ENCODE measurements at places on chromosomes 13 and 19. TPM values are rescaled to one million over a fixed set of nuclear protein-coding genes. Genes with fewer than 3 reads are reported as not detected.
A peak's percentile ranks its signal among the peaks of the same experiment; 100 is the strongest.

- DNase-seq, result no peak
These were observed 5.3 kb downstream of the NCAN start for GRCh38 chr19:19217099-19217498.

DNA sequence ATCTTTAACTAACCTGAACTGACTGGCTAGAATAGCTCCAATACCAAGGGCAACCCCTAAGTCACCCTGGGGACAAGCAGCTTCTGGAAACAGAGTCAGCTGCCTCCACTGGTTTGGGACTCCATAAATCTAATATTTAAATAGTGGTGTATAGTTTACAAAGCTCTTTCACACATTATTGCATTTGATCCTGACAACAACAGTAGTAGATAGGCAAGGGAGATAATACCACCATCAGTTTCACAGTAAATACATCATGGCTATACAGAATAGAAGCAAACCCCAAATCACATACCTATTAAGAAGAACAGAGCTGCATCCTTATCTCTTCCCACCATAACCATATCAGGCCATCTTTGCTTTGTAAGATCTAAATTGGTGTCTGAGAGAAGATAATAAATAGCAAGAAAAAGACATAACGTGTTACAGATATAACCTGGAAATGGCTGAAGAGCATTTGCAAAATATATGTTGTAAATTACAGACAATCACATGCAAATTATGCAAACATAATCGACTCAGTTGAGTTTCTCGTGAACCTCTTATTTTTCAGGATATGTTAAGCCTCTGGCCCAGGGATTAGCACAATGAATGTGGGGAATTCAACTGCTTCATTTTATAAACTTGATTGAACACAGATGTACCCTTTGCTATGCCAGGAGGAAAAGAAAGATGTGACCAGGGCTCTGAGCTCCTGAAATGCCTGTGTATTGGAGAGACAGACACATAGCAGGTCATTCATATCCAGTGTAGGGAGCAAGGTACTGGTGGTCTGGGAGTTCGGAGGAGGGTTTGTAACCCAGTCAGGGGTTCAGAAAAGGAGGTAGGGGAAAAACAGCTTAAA, 142.5 kb downstream of the SLC7A1 start:
- no peak for DNase-seq

GRCh38 chr19:39270036-39270871, 2.1 kb downstream of the IFNL2 start:
- no peak for DNase-seq

DNA sequence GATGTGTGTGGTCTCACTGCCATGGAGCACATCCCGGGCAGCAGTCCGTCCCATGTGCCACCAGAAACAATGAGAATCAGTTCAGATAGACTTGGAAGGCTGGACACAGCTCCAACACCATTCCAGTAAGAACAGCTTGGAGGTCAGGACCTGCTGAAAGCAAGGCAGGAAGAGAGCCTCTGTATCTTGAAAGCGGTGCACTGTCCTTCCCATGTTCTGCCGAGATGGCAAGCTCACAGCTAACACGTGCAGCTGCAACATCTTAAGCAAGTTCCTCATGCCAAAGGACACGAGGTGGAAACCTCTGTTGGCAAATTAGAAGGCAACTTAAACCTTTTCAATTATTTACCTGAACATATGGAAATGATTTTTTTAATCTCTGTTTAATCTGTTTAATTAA, 175.4 kb downstream of the DLEU7 start:
- DNase-seq, result no peak

DNA sequence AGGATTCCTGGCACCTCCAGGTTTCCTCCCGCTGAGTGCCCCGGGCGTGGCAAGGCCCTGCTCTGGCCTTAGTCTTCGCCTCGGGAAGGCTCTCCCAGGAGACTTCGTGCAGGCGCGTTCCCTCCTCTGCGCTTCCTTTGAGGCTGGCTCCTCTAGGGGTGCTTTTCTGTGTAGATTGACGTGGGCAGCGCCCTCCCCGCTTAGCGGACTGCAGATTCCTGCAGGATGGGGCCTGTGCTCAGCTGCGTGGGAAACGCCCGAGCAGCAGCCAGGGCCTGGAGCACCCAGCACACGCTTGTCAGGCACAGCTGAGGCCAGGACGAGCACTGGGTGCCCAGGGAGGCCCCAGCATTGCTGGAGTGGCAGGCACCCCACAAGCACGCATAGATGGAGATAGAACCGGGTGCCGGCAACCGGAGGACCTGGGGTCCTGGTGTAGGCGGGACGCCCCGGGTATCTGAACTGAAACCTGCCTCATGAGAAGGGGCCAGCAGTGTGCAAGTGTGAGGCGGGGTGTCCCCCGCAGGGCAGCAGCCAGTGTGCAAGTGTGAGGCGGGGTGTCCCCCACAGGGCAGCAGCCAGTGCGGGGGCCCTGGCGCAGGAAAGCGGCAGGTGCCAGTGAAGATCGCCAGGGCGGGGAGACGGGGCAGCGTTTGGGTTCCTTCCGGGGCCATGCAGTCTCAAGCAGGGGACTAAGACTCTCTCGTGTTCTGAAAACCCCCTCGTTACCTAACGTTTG, 3.4 kb downstream of the NDUFS7 start:
- DNase-seq, result no peak

DNA sequence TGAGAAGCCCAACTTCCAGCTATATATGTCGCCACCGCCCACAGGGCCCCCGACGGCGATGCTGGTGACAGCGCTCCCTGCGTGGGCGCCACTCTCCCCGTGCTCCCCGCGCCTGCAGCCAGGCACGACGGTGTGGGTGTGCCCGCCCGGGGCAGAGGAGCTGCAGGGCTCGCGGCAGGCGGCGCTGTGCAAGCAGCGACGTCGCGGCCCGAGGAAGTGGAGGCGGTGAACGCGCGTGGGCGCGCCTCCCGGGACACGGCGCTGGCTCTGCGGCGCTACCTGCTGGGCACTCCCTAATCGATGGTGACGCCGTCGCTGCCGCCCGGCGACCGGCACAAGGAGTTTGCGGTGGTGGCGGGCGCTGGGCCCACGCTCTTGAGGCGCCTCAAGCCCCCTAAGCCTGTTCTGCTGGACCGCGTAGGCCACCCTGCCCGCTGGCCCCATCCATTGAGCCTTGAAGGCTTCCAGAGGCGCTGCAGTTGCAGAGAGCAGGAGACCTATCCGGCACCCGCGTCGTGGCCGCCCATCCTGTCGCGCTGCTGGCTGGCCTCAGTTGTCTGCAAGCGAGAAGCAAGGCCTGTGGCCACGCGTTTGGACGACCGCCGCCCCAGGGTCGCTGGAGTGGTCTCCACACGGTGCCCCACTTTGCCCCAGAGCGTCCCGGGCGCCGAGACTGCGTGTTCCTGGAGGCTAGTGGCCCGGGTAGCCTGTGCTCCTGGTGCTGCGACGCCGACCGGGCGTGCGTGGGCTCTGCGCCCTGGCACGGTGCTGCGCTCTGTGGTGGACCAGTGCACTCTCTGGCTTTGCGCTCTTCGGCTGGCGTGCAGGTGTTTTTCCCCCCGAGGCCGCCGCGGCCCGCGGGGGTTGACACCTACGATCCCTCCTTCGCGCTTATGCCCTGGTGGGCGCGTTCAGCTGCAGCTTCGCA, 23.1 kb downstream of the LRFN3 start:
- no peak for DNase-seq

DNA sequence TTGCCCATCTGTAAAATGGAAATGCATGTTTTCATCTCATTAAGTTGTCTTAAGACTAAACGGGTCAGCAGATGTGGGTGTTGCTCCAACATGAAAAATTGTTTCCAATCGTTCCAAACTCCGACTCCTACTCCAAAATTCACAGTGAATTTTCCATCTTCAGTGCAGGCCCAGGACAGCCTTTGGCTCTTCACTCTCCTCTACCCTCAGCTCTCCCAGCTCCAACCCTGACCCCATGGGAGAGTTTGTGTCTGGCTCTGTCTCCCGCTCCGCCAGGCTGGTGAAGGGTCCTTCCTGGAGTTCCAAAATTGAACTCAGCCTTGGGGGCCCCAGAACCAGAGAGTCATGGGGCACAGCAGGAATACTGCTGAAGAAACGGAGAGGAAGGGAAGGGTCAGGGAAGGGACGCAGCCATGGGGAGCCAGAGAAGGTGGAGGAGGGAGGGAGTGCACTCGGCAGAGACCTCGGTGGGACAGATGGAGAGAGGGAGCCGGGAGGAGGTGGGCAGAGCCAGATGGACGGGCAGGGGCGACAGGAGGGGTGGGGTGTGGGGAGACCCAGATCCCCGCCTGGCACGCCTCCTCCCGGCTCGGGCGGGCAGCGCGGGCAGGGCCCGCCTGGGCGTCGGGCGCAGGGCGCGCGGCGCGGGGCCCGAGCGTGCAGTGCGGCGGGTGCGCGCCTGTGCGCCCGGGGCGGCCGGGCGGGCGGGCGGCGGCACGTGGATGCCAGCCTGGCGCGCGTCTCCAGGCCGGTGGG, 45.6 kb downstream of the CELF5 start:
- DNase-seq, result no peak

- DNase-seq, result no peak
These were observed 30.9 kb upstream of the KCTD12 start for GRCh38 chr13:76917095-76917494.

- no peak for DNase-seq
These were observed 335.7 kb downstream of the RFC3 start for GRCh38 chr13:34153428-34154180.

Gene DIS3
- total RNA-seq, result 36.8 TPM

Gene BICRA
- 19.4 TPM for total RNA-seq

GRCh38 chr13:86020351-86021002, 221.3 kb upstream of the SLITRK6 start:
- DNase-seq, result no peak

Gene ZNF844
- 20.1 TPM for total RNA-seq

Gene PTGIR
- 3.5 TPM for total RNA-seq

GRCh38 chr19:54460230-54461005, 3.2 kb downstream of the LENG9 start:
- no peak for DNase-seq

DNA sequence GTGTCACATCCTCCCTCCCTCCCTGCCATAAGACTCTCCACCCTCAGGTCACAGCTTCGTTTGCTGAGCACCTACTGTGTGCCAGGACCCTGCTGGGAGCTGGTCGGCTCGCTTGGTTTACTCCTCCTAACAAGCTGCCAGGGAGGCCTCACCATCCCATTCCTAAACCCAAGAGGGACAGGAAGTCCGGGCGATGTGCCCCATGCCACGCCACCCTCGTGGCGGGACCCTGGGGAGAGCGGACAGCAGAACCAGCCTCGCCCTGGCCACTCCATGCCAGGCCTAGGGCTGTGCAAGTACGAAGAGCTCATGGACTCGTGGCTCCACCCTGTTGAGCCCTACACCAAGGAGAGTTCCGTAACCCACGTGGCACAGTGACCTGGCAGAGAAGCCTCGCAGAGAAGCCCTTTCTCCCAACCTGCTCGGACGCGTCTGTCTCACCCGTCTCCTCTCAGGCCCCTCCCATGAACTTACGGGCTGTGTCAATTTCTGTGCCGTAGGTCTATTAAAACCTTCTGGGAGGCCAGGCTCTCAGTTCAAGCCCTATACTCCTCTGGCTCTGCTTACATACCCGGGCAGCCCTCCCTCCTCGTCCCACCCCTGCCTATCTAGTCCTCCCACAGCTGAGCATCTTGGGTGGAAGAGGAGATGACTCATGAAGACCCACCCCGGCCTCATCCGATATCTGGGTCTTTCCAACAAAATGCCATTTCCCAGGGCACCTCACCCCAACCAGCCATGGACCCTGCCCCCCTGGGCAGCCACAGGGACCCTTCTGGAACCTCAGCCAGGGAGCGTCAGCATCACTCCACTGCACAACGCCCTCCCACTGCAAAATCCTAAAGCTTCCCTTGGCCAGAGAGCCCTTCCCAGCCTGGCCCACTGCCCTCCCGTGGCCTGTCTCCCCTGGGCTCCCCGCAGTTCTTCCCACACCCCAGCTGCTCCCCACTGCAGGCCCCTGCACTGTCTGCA, 2.6 kb downstream of the UBXN6 start:
- peak; percentile 77 for DNase-seq

- DNase-seq, result no peak
These were observed 244.2 kb downstream of the TEX29 start for GRCh38 chr13:111564606-111565005.

Gene BCL3
- 68.4 TPM for total RNA-seq

DNA sequence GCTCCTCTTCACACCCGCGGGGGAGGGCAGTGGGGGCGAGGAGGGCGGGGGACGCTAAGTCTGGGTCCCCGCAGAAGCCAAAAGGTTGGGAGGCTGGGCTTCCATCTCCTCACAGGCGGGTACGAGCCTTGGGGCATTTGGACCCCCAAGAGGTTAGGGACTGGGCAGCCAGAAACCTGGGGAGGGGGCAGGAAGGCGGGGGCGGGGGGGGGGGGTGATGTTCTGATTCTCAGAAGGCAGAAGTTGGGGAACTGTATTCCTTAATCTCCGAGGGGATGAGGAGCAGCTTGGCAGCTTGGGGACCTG, 5.1 kb downstream of the BCL3 start:
- DNase-seq, result no peak

DNA sequence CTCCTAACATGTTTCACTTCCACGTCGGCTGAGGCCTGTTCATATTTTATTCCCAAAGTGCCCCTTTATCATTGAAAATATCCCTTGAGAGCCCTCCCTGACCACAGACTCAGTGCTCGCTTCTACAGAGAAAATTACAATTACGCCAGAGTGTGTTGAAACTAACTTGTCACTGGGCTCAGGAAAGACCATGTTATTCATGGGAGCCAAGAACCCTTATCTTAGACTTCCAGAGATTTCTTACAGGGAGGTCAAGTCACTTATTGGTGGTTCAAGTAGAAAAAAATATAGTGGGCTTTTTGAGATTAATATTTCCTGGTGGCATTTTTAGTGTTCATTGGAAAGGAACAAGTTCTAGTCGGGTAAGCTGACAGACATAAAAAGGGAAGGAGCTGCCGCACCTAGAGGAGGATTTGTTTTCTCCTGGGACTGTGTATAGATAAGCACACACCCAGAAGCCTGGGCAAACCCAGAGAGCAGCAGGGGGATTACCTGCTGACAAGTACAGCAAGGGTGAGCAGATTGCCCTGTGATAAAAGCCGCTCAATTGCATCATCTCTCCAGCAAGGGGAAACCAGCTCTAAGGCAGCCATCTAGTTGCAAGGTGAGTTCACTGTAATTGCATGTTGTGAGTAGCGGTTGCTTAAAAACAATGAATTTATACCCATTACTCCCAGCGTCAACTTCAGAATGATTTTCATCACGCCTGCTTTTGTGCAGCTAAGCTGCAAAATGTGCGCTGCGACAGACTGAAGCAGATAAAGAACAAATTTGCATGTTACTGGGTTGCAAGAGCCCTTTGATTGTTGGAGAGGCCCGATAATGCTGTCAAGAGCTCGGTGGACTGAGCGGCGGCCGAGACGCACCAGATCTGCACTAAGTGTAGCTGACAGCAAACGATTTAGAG, 46.2 kb downstream of the DCT start:
- DNase-seq, result no peak
